ENCODE measurements at places on chromosomes 11 and 22. TPM values are rescaled to one million over a fixed set of nuclear protein-coding genes. Genes with fewer than 3 reads are reported as not detected.
A peak's percentile ranks its signal among the peaks of the same experiment; 100 is the strongest.

GRCh38 chr11:17293311-17293710, 16.8 kb downstream of the NUCB2 start:
- no peak for DNase-seq

Gene SLC17A6
- not detected for total RNA-seq

GRCh38 chr11:43242401-43242800, 69.4 kb upstream of the API5 start:
- DNase-seq, result no peak

Gene UBQLN3
- total RNA-seq, result not detected

- DNase-seq, result no peak
These were observed 57.8 kb upstream of the FIBIN start for GRCh38 chr11:26936109-26936508.

DNA sequence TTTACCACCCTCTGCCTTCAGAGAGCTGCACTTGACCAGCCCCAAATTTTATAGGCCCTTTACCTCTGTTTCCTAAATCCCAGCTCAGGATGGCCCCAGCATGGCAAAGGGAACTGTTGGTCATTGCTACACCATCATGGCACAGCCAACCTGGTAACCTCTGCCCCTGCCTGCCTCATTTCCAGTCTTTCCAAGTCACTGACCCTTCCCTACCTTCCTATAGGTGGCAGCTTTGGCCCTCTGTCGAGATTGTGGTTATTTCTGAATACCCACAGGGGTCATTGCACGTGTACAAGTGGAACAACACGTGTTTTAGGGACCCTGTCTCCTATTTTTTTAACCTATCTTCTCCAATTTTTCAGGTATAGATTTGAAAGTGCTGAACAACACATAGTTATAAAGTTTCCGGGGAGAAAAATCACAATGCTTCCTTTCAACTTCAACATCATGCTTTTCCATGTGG, 2.8 kb downstream of the GALNT18 start:
- no peak for DNase-seq

DNA sequence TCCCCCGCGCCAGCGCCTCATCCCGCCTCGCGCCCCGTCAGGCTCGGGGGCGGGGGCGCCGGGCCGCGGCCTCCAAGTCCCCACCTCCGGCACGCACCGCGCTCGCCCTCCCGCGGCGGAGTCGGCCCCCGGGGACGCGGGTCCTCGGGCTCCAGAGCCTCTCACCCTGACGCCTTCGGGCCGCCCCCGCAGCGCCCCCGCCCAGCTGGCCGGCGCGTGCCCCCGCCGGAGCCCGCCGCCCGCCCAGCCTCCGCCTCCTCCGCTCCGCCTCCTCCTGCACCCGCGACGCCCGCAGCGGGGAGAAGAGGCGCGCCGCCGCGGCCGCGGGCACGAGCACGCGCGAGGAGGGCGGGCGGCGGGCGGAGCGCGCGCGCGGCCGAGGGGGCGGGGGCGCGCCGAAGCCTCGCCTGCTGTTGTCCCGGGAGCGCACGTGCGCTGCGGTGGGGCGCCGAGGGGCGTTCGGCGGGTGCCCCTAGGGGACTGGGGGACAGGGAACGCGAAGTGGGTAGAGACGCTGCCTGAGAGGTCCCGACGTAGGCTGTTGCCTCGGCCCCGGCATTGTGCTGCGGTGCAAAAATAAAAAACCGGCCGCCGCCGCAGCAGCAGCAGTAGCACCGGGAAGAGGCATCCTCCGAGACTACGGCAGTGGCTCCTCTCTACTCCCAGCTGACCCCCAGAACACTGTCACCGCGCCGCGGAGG, 87.4 kb upstream of the ARHGAP32 start:
- DNase-seq, result peak; percentile 91

Gene PANX3
- not detected for total RNA-seq

Measured in psoas muscle (tissue), 8 donors.